ENCODE measurements at places on chromosomes 6 and 20.
A peak's percentile ranks its signal among the peaks of the same experiment; 100 is the strongest.

DNA sequence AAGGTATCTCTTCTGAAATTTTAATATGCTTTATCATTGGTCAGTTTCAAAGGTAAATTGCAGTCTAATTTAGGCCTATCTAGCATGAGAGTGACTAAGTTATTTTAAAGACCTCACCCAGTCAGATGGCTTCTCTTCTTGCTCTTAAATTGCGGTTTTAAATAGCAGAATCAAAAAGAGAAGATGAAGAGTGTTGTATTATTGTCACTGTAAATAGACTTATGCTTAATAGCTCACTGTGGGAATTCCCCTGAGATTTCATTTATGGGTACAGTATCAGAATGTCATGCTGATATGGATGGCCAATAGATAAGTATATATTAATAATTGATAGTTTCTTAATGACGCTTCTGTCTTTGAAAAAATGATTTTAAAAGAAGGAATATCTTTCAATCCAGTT is 35.7 kb downstream of the AIG1 start:
- DNase-seq: no peak

- no peak for DNase-seq
Measured at GRCh38 chr6:39104528-39104927, 10.5 kb downstream of the SAYSD1 start.

GRCh38 chr6:87078983-87079616 is 15.8 kb downstream of the CGA start:
- peak; percentile 66 for DNase-seq

DNA sequence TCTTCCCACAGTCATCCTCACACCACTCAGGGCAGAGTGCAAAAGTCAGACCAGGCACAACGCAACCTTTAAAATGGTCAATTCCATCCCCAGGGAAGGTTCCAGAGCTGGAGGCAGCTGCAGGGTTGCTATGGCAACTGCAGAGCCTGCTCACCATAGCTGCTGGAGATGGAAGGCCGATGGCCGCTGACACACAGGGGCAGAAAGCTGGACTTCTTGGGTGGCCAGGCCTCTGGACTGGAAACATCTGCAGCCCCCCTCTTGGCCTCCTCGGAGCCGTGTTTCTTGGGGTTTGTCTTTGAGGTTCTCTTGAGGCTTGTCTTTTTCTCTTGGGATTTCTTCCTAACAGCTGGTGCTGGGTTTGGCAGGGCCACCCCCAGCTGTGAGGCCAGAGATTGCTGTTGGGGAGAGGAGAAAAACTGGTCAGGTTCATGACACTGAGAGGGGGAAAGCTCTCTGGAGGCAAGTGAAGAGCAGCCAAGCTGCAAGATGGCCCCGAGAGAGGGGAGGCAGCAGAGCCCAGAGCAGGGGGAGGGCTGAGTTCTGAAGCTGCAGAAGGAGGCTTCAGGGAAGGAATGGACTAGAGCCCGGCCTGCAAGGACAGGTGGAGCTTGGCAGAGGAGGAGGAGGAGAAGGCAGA is 10.2 kb downstream of the BNIP5 start:
- no peak for DNase-seq

- peak; percentile 8 for DNase-seq
Measured at GRCh38 chr6:104623052-104623690, 236.5 kb downstream of the HACE1 start.

GRCh38 chr6:45741437-45742171 is 274.1 kb downstream of the CLIC5 start:
- DNase-seq: no peak

DNA sequence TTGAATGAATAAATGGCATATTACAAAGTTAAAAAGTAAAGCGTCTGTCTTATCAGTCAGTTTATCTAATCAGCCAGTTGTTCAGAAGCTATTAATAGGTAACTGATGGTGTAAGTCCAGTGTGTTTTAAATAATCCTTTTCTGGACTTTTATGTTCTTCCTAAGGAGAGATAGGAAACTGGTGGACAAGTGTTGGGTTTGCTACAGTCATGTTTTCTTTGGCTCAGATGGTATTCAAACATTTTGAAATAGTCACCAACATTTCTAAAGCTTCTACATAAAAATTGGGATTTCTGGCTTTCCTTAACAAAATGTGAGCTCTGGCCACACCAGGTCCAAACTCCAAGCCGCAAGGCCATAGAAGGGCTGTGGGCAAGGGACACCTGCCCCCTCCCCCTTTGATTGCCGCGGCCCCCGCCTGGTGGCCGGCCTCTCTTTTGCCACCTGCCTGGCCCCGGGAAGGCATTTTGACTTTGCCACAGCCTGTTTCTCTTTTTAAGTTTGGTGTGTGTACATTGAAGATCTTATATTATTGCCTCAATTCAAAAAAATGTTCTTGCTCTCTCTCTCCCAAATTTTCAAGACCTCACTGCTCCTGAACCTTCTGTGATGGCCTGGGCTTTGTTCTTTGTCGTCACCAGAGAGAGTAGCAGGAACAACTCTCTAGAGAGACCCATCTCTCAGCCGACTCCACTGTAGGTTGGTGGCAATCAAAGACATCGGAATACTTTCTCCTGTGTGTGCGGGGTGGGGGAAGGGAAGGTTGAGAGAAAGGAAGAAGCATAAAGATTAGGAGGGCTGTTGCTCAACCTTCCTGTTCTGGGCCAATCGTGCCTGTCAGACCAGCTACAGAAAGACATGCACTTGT is 84.0 kb upstream of the ZNF217 start:
- DNase-seq: peak; percentile 41

GRCh38 chr6:121925024-121925423 is 474.4 kb upstream of the HSF2 start:
- no peak for DNase-seq

- no peak for DNase-seq
Measured at GRCh38 chr6:3333263-3333662, 74.5 kb downstream of the PSMG4 start.

GRCh38 chr6:135941275-135942025 is 89.9 kb downstream of the PDE7B start:
- DNase-seq: no peak

GRCh38 chr6:125866433-125866832 is 75.7 kb downstream of the NCOA7 start:
- no peak for DNase-seq

DNA sequence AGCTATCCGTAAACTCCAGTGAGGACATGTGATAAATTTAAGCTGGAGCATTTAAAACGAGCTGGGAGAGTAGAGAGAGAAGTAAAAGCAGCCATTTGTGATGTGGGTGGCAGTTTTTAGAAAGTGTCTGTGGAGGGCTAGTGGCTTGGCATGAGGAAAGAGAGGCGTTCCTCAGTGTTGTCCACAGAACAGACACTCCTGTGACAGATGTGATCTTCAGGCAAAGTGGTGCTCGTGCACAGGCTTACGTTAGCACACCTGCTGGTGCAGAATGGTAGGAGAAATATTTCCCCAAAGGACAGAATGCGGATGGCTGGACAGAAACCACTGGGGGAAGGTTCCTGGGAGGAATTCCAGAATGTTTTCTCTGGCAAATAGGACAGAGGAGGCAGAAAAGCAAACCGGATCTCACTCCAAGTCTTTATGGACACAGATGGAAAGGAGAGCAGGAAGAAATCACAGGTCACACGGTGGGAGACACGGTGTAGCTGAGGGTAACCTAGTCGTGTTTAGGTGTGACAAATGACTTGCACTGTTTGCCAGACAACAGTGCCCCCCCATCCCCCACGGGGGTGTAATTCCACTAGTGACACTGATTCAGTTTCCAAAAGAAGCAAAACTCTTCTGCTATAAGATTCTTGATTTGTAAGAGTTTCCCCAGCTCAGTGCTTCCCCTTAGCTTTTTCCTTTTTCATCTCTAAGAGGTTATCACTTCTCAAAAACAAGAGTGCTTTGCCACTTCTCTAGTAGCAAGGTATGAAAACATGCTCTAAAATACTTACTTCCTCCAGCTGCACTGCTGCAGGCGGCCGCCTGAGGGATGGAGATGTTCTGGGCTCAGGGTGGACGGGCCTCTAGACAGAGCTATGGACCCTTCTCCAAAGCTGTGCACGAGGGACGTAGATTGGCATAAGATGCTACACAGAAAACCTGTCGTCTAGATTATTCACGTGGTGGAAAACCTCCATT is 293.2 kb downstream of the QKI start:
- no peak for DNase-seq

- no peak for DNase-seq
Measured at GRCh38 chr6:68653074-68653705, 18.1 kb downstream of the ADGRB3 start.
